ENCODE measurements at places on chromosomes 6 and 20.

- no peak for DNase-seq
These were observed 132.2 kb downstream of the OGFRL1 start for GRCh38 chr6:71420693-71421328.

GRCh38 chr6:95805699-95806098, 210.1 kb upstream of the FUT9 start:
- DNase-seq, result no peak

DNA sequence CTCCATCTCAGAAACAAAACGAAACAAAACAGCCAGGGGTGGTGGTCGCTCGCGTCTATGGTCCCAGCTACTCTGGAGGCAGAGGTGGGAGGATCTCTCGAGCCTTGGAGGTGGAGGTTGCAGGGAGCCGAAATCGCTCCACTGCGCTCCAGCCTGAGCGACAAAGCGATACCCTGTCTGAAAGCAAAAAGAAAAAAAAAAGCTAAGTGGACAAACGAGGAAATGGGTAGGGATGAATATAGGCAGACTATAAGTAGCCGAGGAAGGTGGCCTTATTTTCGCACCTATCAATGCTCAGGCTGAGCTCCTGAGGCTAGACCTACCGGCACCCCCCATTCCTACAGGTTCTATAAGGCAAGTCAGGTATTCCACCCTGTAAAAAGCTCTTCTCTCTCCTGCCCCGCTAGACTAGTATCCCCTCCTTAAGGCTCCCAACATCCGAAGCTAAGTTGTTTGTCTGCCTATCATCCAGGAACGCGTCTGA, 650 bp upstream of the CASP8AP2 start:
- no peak for DNase-seq

GRCh38 chr6:156998794-156999330, 221.7 kb downstream of the ARID1B start:
- DNase-seq, result no peak

GRCh38 chr20:53903652-53903987, 166.8 kb downstream of the BCAS1 start:
- DNase-seq, result no peak

DNA sequence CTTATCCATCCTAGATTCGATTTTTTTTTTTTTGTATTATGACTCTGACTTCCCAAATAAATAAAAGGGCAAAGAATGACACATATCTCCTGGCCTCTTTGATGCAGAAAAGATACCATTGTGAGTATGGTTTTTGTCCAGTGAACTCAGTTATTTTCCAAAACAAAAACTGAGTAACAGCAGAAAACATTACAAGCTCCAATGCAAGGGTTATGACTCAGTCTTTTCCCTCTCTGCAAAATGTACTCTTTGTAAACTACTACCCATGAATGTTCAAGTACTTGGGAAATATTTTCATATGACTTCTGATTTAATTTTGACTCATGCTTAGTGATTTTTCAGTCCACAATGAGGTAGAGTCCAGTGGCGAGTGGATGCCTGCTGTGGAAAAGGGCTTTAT, 355.3 kb downstream of the RNF144B start:
- no peak for DNase-seq

- no peak for DNase-seq
These were observed 38.9 kb upstream of the STMND1 start for GRCh38 chr6:17062871-17063440.

GRCh38 chr20:51287628-51288413, 254.7 kb downstream of the NFATC2 start:
- DNase-seq, result no peak

- DNase-seq, result no peak
These were observed 7.2 kb downstream of the MYLIP start for GRCh38 chr6:16136091-16136490.

DNA sequence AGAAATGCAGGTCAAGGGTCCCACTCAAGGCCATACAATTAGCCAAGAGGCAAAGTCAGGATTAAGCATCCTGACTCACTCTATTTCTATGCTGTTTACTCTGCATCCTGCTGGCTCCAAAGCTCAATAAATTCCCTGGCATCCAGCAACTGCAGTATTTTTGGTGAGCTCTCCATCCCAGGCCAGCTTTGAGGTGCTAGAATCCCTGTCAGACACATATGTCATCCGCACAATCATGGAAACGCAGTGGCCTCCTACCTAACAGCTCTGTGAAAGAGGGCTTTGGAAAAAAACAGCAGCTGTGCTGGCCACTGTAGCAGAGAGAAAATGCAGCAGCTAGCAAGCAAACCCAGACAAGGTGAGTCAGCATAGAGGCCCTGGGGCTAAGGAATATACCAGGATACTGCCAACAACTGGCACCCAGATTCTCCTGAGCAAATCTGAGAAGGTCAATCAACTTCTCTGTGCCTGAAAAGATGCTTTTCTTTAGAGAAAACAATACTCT, 58.4 kb downstream of the ANKEF1 start:
- no peak for DNase-seq

DNA sequence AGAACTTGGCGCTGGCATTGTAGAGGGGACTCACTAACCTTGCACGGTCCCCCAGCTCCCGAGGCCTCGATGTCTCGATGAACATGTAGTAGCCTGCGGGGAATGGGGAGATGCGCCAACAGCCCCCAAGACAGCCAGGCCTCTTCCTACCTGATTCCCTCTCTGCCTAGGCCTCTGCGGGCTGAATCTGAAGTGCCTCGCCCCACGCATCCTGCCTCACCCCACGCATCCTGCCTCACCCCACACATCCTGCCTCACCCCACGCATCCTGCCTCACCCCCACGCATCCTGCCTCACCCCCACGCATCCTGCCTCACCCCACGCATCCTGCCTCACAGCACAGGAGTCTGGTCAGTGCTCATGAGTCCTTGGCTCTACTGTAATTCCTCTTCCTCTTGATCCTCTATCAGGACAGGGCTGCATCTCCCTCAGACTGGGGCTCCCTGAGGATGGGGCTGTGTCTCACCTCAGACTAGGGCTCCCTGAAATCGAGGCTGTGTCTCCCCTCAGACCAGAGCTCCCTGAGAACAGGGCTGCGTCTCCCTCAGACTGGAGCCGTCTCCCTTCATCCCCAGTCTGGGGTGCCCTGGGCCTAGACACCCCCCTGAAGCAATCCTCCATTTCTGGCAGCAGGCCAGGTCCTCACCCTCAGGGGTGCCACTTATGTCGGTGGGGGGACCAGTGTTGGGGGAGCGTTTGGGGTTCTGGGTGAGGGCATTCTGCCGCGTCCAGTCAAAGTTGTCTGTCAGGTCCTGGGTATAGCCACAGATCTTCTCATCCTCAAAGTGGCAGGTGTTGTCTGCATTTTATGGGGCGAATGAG, 53.6 kb downstream of the MDGA1 start:
- DNase-seq, result no peak

DNA sequence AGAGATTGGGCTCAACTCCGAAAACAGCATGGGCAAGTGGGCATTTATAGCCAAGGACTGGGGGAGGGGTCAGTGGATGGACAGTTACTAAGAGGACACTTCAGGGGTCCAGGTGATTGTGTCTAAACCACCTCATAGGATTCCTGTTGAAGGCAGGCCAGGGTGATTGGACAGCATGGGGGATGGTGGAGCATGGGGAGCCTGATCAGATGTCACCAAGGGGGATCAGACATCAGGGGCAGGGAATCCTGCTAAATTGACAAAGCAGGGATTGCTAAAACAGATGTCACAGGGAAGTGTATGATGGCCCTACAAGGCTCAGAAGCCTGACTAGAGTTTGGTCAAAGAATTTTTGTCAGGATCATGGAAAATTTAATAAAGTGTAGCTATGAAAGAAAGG, 2.4 kb upstream of the PYGB start:
- DNase-seq, result no peak

DNA sequence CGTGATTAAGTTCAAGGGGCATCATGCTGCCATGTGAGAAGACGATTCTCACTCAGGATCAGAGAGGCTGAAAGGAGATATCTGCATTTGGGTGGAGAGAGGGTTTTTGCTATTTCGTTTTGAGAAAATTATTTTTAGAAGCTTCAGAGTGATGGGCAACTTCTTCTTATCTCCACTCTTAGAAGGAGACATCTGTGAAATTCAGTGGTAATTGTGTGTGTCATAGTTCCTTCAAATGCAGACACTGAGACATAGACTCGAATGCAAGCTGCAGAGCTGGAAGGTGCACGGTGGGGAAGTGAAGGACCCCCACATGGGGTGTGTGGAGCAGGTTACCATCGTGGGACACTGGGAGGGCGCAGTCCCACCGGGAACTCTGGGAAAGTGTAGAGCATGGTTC, 116.8 kb downstream of the PRND start:
- no peak for DNase-seq

- DNase-seq, result no peak
These were observed 627.7 kb downstream of the QKI start for GRCh38 chr6:164042212-164042611.

DNA sequence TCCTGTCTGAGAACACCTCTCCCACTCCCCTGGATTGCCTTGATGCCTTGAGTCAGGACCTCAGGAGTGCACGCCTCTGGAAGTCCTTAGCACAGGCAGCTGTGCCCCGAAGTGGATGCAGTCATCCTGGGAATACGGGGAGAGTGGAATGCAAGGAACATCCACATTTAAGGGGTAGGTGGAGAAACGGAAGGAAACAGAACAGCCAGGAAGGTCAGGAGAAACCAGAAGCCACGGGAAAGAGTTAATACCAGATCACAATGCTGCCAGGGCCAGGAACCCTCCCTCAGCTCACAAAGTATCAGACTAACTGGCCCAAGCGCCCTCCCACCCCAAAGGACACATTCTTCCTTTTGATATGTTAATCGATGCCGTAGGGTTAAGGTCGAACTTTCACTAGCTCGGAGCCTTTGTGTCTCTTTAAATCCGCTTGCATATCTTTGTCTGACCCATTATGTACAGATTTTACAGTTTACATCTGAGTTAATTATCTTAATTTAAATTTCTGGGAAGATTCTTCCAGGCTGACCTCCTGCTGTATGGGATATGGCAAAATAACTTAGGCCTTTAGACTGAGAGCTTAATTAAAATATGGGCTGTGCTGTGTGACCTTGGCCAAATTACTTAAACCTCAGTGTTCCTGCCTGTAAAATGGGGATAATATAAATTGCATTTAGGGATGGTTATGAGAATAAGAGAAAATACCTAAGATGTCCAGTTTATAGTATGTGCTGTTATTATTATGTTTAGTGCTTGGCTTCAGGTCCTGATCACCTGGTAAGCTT, 24.0 kb upstream of the CCND3 start:
- DNase-seq, result no peak

- DNase-seq, result no peak
These were observed 3.1 kb upstream of the WFDC5 start for GRCh38 chr20:45118028-45118427.

DNA sequence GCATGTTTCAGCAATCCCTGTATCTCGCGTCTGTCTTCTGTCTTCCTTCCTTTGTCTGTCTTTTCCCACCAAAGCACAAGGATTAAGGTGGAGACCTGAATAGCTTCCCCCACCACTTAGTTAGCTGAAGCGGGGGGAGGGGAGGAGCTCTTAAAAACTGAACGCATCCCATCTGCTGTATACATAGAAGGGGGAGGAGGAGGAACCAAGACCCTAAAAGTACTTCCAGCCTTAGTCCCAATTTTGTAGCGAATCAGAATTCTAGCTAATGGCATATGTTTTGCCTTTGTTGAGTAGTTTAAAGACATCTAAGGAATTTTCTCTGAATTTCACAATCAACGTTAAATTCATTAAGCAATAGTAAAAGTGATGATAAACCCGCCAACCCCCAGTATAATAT, 47.9 kb downstream of the GNAS start:
- no peak for DNase-seq

GRCh38 chr20:63241272-63241671, 5.6 kb downstream of the BIRC7 start:
- DNase-seq, result no peak

DNA sequence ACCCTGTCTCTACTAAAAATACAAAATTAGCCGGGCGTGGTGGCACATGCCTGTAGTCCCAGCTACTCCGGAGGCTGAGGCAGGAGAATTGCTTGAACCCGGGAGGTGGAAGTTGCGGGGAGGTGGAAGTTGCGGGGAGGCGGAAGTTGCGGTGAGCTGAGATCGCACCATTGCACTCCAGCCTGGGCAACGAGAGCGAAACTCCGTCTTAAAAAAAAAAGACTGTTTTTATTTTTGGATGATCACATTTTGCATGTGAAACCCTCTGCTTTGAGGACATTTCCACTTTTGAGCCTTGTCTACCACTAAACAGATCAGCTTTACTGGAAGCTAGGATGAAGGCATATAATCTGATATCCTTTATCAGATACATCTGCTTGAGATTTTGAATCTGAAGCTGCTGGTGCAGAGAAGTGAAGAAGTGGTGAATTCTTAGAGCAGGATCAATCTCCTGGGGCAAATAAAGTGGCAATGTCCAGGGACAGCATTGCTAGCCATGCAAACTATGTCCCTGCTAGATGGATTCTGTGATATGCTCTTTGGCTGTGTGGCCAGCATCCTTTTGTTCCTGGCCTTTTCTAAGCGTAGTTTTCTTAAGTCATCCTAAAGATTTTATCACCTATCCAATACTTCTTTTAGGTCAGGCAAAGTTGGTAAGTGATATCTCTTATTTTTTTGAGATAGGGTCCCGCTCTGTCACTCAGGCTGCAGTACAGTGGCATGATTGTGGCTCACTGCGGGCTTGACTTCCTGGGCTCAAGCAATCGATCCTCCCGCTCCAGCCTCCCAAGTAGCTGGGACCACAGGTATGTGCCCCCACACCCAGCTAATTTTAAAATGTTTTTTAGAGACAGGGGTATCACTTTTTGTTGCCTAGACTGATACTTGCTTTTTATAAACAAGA, 23.3 kb downstream of the RBL1 start:
- DNase-seq, result peak; percentile 8

DNA sequence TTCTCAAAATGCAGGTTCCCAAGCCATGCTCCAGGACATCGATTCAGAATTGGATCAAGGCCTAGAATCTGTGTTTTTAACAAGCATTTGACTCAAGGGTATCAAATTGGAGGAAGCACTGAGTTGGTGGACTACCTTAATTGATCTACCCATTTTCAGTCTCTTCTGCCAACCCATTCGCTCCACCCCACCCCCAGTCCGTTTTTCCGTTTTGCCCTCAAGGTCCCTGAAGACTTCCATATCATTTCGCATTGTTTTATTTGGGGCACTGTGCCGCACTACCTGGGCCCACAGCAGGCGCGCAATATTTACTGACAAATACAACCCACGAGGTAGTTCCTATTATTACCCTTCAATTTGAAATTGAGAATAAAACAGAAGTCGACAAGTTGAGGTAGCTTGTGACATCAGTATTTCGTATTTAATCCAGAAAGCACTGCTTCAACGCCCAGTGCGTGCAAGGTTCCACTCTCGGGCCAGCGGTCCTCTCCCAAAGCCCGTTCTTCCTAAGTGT, 557 bp upstream of the DHX35 start:
- no peak for DNase-seq

All from GM19239 (cell line).